ENCODE measurements at places on chromosomes 5 and 9.

DNA sequence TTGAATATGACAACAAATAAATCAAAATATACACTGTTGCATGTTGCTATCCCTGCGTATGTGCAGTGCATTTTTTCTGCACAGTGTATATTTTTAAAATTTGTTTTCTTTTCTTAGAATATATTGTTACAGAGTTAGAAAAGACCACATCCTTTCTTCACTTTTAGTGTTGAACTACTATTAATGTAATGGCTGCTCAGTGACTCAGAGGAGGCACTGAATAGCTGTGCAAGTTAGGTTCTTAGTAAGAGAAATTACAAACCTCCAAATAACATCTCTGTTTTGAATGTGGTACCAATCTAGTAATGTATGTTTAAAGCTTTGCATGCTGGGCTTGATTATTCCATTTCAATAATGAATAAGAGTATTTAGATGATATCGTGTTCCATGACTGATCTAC, 208.9 kb upstream of the PRR16 start:
- DNase-seq = no peak

DNA sequence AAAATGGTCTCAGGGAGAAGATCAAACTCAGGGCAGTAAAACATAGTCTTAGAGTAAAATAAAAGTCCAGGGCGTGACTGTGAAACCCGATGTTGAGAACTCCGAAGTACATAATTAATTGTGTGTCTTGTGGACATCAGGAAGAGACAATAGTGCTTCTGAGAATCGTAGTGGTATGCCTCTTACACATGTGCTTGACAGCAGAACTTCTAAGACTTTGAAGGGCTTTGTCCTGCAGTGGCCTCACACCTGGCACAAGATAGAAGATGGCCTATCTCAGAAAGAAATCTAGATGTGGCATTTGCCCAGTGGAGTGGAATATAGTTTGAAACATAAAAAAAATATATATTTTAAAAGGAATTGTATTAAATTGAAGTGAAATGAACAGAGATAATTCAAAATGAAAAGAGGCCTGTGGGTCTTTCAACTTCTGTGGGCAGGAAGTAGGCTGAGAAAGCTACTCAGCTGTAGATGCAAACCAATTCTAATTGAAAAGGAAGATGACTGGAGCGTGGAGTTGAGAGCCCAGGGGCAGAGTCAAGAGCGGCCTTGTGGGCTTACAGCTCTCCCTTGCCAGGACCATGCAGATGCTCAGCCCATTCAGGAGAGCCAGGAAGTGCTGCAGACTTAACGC, 468.4 kb downstream of the KDM4C start:
- DNase-seq = no peak

- no peak for DNase-seq
Measured at GRCh38 chr5:60257596-60258271, 364.2 kb upstream of the PDE4D start.

GRCh38 chr9:83384214-83384613, 154.0 kb downstream of the FRMD3 start:
- no peak for DNase-seq

- no peak for DNase-seq
Measured at GRCh38 chr9:137612741-137613142, 6.1 kb upstream of the EHMT1 start.

- DNase-seq = no peak
Measured at GRCh38 chr5:102545175-102545574, 46.4 kb upstream of the SLCO6A1 start.

- DNase-seq = no peak
Measured at GRCh38 chr5:54844266-54844665, 141.1 kb downstream of the ESM1 start.

DNA sequence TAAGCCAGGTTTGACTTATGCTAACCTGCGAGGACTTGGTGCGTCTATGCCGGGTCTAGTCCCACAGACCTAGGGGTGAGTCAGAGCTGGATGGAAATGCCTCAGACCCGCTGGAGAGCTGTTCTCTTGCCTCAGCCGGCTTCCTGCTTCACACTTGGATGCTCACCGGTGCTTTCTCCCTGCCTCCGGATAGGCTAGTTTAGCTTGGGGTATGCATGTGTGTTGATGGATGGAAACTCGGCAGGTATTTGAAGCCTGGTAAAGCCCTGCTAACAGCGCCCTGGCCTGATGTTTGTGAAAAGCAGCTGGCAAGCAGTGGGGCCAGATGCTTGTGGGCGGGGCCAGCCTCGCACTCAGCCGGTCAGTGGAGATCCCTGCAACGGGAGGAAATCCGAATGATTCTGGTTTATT, 29.3 kb downstream of the PRRC2B start:
- DNase-seq = peak; percentile 68

DNA sequence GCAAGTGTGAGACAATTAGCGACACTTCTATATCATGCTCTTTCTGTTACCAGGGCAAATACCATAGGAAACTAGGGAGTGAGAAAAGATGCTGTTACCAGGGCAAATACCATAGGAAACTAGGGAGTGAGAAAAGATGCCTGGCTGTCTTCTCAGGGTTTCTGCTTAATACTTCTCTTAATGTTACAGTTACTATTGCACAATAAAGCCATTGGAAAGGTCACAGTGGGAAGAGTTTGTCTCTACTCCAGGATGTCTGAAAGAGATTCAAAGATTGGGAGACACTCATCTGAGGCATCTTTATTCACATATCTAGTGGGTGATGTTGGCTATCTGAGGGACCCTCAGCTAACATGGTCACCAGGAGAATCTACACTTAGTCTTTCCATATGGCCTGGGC, 431.7 kb upstream of the POU5F2 start:
- DNase-seq = no peak

GRCh38 chr5:160382346-160382745, 11.9 kb upstream of the C1QTNF2 start:
- DNase-seq = no peak

DNA sequence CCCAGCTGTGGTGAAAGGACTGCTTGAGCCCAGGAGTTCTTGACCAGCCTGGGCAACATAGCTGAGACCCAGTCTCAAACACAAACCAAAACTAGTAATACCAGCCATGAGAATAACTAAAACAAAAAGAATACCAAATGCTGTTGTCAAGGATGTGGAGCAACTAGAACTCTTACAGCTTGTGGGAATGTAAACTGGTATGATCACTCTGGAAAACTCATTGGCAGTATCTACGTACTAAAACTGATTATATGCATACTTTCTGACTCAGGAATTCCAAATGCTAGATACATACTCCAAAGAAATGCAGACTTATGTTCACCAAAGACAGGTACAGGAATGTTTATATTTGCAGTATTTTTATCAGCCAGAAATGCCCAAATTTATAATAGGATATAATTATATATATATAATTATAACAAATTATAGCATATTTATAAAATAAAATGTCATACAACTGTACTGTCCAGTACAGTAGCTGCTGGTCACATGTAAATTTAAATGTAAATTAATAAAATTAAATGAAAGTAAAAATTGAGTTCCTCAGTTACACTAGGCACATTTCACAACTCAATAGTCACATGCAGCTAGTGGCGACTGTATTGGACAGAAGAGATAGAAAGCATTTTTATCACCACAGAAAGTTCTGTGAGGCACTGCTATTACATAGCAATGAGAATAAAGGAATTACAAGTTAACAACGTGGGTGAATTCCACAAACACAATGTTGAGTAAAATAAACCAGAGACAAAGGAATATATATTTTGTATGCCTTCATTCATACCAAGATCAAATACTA, 118.5 kb downstream of the GNAQ start:
- no peak for DNase-seq

GRCh38 chr5:41797662-41798061, 72.6 kb downstream of the OXCT1 start:
- DNase-seq = no peak

DNA sequence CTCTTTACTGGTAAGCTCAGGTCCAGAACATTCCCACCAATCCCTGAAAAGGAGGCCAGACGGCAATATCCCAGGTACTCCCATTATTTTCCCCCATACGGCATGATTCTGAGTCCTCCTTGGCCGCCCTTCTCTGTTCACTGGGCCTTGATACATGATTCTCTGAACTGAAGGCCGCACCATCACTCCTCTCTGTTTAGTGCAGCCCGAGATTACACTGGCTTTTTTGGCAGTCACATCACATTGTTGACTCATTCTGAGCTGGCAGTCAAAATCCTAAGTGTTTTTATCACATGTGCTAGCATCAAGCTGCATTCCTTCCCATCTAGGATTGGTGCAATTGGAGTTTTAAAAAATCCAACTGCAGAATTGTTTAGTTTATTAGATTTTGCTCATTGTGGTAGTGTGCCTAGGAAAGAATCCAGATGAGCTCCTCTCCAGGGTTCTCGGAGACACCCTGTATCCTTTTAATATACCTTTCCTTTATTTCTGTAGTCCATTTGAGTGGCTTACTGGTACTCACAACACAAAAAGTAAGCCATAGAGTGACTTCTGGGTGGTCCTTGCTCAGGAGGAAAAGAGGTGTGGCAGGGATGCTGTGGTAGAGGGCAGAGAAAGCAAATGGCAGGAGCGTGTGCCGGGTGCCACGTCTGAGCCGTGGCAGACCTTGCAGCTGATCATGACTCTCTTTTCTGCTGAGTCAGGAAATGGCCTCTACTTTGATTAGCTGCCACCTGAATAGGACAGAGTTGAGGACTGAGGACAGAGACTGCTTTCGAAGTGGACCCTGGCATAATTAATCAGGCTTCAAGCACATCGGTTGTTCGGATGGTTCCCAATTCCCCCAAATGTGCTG, 121.1 kb upstream of the IL12B start:
- peak; percentile 76 for DNase-seq

DNA sequence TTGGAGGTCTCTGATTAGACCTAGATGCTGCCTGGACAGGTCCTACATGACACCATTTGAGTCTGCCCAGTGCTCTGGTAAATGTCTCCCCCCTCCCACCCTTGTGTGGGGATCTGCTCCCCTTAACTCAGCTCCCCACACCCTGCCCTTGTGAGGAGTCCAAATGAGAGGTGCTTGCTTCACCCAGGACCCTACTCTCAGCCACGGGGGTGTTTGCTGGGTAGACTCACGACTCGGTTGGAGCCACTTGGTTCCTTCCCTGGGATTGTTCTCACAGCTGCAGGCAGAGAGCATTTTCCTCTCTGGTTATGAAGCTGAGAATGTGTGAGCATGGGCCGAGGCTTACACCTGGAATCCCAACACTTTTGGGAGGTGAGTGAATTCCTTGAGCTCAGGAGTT, 204.7 kb downstream of the CDK5RAP2 start:
- DNase-seq = no peak
